ENCODE measurements at places on chromosomes 2 and 18.

- no peak for DNase-seq
These were observed 1.3 kb upstream of the ACKR3 start for GRCh38 chr2:236568068-236568921.

- no peak for DNase-seq
These were observed 59.3 kb upstream of the SPP2 start for GRCh38 chr2:233991196-233991595.

- no peak for DNase-seq
These were observed 37.6 kb downstream of the C18orf63 start for GRCh38 chr18:74353169-74353775.

DNA sequence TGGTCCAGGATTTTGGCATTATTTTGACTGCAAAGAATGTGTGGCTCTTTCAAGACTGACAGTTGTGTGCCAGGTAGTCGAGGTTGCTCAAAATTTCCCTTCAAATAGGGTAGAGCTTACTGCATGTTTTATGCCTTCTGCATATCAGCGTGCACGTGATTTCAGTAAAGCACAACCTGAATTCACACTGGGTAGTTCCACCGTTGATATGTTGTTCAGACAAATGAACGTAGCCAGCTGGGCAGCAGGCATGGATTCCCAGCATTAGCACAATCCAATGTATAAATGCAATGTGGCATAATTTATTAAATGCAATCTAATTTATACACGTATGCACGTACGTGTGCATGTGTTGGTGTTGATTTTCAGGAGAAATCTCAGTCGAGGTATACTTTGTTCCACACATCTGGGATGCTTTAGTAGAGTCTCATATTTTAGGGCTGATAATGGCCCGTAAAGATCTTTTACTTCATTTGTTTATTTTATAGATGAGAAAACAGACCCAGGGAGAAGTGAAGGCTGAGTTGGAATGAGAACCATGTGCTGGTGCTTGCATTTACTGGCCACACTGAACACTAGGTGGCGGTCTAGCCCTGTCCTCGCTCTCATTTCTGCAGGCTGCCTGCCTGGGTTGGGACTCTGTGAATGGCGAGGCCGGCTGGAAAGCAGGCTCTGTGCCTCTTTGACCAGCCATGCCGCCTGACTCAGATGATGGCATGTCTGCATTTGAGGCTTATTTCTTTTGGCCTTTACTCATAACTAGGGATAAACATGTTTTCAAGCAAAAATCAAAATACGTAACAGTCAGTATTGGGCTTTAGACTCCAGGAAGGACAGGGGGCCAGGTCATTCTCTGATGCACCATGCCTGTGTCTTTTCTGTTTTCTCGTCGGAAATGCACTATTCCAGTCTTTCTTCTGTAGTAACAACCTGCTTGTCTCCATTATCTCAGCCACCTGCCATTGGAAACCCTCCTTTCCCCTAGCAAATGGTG is 120.4 kb downstream of the RNF144A start:
- no peak for DNase-seq

- no peak for DNase-seq
These were observed 28.6 kb downstream of the RBMS1 start for GRCh38 chr2:160465002-160465401.

DNA sequence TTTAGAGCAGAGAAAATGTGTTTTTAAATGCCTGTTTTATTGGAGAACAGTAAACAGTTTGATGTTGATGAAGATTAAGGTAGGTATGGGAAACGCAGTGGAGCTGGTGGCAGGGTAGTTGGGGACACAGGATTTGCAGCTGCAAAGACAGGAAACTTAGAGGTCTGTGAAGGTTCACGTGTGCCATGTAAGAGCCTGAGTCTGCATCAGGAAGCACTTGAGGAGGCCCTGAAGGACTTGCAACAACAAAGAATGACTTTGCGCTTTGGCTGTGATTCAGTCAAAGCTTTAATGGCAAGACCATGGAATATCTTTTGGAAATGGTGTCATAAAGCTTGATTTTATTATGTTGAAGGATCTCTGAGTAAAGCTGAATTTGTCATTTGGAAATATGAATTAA is 347.6 kb upstream of the KCNJ3 start:
- DNase-seq, result no peak

GRCh38 chr2:215758691-215759090 is 254.7 kb downstream of the MREG start:
- DNase-seq, result no peak

DNA sequence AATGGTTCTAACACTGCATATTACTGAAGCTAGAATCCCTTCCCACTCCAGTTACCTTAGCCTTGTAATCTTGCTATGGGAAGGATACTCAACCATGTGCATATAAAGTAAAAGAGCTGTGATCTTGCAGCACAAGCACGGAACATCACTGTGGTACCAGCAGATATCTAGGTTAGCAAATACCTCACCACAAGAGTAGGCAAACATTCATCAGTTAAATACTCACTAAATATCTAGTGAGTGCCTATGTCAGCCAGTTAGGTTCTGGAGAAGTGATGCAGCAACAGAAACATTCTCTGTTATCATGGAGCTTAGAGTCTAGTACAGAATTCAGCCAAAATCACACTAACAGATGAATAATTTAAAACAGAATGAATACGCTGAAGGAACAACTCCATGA is 349.6 kb upstream of the UBE2E3 start:
- DNase-seq, result no peak

GRCh38 chr2:163719331-163719730 is 16.5 kb downstream of the FIGN start:
- no peak for DNase-seq

- no peak for DNase-seq
These were observed 60.9 kb upstream of the RMDN2 start for GRCh38 chr2:37864217-37864616.

DNA sequence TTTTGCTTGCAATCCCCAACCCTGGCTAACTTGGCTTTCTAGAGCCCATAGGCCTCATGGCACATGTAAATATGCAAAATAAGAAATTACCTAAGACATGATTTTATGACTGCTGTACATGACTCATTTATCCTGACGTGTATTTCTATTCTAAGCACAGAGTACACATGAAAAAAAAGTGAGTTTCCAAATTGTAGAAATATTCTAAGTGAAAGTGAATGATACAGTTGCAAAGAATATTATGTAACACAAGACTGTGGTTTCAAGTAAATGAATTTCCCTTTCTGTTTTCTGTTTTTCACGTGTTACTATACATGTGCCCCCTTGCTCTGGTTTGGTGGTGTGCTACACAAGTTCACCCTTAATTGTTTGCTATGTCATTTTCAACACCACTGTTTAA is 162.4 kb downstream of the LRP1B start:
- DNase-seq, result no peak

- DNase-seq, result no peak
These were observed 141.8 kb downstream of the MYO1B start for GRCh38 chr2:191386938-191387536.

GRCh38 chr18:74715865-74716712 is 118.4 kb downstream of the ZNF407 start:
- no peak for DNase-seq

GRCh38 chr18:32287249-32287648 is 97.4 kb downstream of the MEP1B start:
- no peak for DNase-seq

DNA sequence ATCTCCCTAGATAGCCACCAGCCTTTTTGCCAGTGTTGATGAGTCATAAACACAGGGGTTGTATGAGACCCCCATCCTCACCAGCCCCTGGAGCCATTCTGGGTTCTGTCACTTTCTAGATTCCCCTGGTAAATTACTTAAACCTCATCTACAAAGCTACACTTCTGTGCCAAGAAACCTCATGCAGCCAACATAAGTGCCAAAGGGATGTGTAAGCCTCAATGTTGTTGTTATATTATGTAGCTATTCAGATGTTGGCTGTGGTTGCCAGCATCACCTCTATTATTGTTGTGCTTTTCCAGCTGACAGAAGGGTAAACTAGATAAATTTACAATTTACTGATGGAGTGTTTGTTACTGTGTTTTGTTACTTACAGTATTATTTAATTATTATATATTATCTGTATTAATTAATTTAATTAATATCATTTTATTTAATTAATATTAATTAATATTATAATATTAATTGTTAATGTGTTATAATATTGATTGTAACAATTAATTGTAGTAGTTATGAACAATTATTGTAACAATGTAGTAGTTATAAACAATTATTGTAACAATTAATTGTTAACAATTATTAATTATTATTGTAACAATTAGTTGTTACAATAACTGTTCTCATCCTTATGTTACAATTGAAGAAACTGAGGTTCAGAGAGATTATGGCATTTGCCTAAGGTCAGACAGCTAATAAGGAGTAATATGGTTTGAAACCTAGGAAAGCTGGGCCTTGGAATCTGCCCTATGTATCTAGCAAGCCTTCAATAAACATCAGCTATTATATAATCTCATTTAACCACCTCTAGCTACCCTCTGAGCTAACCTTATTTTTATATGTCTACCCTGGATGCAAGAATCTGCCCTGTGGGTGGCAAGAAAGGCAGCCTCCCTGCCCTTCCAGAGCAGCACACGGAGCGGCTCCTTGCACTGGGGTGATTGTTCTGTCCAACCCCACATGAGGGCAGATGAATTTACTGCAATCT is 36.1 kb downstream of the PSTPIP2 start:
- DNase-seq, result no peak

- no peak for DNase-seq
These were observed 394.6 kb upstream of the SETBP1 start for GRCh38 chr18:44286049-44286448.

DNA sequence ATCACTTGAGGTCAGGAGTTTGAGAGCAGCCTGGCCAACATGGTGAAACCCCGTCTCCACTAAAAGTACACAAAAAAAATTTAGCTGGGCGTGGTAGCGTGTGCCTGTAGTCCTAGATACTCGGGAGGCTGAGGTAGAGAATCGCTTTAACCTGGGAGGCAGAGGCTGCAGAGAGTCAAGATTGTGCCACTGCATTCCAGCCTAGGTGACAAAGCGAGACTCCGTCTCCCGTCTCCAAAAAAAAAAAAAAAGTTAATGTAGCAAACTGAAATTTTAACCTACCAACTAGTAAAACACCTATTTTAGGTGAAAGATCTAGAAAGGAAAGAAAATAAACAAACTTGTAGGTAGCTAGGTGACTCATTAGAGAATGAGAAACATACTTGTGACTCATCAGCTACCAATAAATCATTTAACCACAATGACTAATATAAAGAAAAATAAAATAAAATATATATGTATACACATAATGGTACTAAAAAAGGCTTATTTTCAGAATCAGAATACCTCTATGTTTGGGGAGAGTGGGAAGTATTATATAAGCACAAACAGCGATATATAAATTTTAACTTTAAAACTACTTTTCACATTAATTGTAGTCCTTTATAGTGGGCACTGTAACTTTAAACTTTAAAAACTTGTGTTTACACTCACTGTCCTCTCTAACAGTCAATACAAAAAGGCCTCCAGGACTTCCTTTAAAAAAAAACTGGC is 36.6 kb downstream of the DARS1 start:
- no peak for DNase-seq

All from stimulated activated CD8-positive, alpha-beta memory T cell treated with anti-CD3 and anti-CD28 coated beads, Interleukin-15, amount 100 ng/mL, for 24 hours (primary cell).